Suppressor macrophage (primary cell): ENCODE measurements at places on chromosomes 2 and 18.

- DNase-seq: peak; percentile 61
Observed at GRCh38 chr2:41853427-41854191, 194.2 kb upstream of the PKDCC start.

DNA sequence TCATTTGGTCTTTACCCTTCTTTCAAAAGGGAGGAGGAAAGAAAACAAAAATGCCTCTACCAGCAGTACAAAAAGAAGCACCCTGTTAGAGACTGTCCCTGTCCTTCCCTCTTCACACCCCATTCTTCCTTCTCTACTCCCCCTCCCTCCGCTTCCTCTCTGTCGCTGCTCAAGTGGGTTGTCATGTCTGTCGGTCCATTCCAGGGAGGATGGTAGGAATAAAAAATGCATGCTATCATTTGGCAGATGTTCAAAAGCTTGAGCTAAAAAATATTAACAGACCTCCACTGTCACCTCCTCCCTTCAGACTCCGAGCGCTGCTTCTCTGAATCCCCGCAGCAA lies 482.0 kb downstream of the BCL11A start:
- DNase-seq: no peak

- DNase-seq: no peak
Observed at GRCh38 chr18:60145776-60146175, 226.8 kb downstream of the MC4R start.

- no peak for DNase-seq
Observed at GRCh38 chr2:16931441-16931840, 265.8 kb upstream of the CYRIA start.

DNA sequence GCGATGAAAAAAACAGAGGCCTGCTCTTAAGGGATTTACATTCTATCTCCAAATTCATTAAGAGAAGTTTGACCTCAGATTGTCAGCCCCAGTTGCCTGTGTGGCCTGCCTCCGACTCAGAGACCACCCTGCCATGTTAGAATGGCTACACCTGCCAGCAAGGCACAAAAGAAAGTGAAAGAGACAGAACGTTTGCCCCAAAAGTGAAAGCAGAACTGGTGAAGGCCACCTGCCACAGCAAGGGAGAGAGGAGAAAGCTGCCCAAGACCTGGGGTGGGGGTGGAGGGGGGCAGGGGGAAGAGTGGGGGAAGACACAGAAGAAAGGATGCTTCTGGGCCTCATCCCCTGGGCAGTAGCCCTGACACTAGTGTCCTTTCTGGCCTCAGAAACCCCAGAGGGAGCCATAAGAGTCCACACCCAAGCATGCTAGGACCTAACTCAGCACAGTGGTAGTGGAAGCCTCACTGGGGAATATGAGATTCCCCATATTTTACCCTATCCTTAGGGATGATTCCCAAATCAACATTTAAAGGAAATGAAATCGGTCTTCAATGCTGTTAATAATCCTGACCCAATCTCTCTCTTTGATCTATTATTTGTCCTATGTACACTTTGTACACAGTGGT lies 389.7 kb downstream of the TXNL1 start:
- DNase-seq: no peak

GRCh38 chr2:10646153-10646552 lies 43.6 kb downstream of the NOL10 start:
- DNase-seq: no peak

GRCh38 chr2:240452462-240453256 lies 17.2 kb downstream of the GPC1 start:
- peak; percentile 30 for DNase-seq

GRCh38 chr2:217023611-217024010 lies 163.7 kb upstream of the TNP1 start:
- no peak for DNase-seq

GRCh38 chr2:68500649-68501048 lies 33.3 kb downstream of the APLF start:
- DNase-seq: no peak

DNA sequence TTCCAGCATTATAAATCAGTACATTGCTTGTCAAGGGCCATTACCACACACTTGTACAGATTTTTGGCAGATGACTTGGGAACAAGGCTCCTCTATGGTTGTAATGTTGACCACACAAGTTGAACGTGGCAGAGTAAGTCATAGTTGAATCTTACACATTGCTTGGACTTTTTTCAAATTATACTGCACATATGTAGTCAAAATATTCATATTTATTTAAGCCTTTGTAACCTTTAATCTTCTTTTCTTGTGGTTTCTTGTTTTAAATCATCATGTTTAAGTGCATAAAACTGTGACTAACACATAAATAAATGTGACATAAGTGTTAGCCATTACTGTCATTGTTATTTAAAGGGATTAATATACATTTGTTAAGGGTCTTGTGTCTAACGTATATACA lies 52.1 kb upstream of the EPB41L5 start:
- no peak for DNase-seq

GRCh38 chr18:74508821-74509225 lies 12.7 kb downstream of the CNDP2 start:
- no peak for DNase-seq

DNA sequence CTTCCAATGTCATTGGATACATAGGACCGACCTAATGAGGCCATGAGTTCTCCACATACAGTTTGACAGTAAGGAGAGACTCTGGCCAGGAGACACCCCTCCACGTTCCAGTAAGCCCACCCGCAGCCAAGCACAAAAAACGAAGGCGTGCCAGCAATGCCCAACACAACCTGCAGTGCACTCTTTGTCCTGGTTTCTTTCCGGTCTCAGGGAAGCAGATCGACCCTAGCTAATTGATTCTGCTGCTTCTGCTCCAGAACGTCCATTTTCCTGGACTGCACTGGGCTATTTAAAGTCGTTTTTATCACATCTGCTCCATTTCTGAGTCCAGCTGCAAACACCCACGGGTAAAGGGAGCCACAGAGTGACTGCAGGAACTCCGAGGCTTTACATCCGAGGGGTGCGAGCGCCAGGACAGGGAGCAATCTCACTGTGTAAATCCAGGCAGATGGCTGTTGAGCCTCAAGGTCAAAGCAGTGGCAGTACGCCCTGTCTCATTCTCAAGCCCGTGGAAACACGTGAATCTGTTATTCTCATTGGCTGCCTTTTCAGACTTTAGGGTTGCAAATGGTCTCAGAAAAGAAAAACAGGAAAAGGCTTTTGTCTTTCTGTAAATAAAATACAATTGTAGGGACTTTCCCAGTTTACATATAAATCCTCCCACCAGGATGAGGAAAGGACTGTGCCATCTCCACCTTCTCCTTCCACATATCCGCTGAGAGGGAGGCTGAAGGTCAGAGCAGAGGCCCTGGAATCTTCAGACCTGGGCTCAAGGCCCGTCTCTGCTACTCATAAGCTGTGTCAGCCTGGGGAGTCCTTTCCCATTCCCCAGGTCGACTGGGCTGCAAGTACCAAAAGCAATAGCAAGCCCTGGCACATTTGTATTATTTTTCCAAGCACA lies 40.7 kb downstream of the TMEM163 start:
- peak; percentile 21 for DNase-seq

DNA sequence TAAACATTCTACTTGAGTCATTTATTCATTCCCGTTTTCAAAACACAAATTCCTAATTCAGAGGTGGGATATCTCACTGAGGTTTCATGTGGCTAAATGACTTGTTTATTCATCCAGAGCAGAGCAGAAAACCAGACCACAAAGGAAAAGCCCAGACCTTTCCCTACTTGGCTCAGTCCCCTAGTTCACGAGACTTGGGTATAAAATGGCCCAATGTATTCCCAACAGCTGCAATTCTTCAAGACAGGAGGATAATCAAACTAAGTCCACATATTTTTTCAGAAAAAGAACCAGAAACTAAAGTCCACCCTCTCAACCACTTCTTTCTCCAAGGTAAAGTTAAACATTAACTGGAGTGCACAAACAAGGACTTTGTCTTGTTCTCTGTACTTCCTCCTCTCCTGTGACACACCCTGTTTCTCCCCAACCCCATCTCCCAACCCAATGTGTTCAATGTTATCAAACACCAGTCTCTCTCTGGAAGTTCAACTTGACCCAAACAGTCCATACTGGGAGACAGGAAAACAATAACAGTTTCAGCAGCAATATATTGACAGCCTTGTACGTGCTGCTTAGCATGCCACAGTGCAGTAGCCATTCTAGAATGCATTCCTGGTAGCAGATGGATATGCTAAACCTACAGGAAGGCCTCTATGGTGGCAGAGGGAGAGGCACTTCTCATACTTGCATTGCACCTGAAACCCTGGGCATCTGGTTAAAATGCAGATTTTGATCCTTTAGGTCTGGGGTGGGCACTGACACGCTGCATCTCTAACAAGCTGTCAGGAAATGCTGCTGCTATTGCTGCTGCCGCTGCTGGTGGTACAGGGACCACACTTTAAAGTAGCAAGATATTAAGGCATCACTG lies 110.7 kb downstream of the INO80D start:
- DNase-seq: no peak

DNA sequence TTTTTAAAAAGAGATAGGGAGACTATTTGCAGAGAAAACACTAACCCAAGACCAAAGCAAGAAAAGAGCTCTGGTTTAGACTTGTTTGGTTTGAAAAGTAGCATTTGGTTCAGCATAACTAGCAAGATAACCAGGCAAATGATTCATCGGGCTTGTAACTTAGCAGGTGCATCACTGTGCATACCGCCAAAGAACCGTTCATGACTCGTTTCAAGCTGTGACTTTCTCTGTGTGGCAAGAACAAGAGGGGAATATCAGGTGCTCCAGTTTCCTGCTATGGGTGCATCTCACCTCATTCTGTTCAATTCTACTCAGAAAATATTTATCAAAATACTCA lies 244.9 kb downstream of the ETAA1 start:
- no peak for DNase-seq

DNA sequence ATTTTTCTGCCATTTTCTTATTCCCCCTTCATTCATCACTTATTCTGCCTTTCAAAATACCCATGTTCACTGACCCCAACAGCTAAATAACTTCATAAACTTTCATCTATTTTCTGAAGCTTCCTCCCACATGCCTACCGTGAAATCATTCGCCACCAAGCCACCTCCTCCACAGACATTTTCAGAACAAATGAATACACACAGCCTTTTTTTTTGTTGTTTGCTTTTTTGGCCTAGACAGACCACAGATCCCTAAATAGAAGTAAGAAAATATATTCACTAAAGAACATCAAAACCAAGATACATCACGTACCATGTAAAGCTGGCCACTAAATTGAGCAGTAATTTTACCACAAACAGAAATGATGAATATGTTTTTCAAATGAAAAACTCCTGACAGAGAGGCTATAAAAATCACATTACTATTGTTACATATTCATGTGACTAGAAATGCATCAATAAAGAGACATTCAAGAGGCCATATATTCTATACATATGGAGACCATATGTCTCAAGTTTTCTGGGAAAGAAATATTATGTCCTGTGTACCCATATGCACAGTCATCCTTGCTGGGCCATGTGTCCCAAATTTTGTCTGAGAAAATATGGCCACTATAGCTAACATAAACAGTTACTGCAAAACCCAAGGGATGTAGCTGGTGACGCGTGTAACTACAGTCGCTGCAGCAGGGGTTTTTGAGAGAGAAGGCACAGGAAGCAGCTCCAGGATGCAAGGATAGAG lies 200.3 kb downstream of the FBXO15 start:
- no peak for DNase-seq

- DNase-seq: no peak
Observed at GRCh38 chr2:7377916-7378569, 460.8 kb downstream of the RNF144A start.

GRCh38 chr2:66134138-66134701 lies 300.7 kb upstream of the MEIS1 start:
- DNase-seq: no peak

DNA sequence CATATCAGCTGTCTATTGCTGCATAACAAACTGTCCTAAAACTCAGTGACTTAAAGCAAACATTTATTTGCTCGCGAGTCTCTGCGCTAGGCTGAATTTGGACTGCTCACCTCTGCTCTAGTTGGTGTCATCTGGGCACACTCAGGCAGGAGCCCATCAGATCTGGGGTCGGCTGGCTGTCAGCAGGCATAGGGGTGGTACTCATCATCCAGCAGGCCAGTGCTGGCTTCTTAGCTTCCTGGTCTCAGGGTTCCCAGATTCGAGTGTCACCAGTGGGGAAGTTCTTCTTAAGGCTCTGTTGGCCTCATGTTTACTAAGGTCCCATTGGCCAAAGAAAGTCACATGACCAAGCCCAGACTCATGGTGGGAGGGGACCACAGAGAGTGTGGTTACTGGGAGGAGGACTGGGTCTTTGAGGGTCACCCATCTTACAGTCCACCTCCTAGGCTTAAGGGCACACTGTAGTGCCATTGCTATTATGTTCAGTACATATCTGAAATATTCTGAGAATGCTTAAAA lies 71.6 kb upstream of the ATG16L1 start:
- DNase-seq: peak; percentile 57

DNA sequence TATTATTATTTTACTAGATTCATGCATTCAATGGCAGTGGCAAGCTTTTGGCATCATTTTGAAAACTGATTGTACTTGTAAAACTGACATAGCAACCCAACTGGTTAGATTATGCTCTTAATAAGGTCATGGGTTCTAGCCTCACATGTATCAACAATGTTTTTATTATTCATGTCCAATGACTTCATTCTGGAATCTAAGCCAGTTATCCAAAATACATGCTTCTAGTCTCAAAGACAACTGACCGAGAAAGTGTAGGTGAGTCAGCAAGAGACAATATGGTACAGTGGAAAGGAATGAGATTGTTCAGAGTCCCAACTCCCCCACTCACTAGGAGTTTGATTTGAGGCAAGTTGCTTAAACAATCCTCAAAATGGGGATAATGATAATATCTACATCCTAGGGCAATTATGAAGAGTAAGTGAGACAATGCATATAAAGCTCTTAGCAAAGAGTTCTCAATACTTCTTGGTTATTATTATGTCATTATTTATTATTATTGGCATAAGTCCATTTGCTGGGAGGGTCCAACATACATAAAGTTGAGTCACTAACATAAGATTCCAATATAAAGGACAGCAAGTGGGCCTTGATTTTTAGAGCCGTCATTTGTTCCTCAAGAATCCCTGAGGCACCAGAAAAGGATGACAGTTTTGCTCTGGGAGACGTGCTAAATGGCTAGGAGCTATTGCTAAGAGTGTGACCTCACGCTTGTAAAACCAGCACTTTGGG lies 99.4 kb downstream of the NEB start:
- no peak for DNase-seq

DNA sequence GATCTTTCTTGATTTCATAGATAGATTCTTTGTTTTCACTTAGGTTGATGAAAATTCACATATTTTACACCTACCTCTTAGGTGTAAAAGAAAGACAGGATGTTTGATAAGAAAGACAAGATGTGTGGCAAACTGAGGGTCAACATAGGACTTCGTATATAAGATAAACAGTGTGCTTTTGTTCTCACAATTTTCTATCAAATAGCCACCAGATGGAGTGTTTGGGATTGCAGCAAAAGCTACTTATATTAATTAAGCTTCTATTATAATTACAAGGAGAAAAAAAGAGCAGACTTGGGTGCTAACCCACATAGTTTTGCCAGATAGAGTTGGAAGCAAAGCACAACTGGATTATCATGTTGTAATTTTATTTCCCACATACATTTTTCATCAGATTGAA lies 232.9 kb downstream of the CDH7 start:
- no peak for DNase-seq

GRCh38 chr2:70626254-70626990 lies 72.8 kb upstream of the TGFA start:
- DNase-seq: no peak

GRCh38 chr18:13176847-13177246 lies 41.7 kb upstream of the LDLRAD4 start:
- DNase-seq: no peak
